ENCODE measurements at places on chromosomes 2 and 18.

DNA sequence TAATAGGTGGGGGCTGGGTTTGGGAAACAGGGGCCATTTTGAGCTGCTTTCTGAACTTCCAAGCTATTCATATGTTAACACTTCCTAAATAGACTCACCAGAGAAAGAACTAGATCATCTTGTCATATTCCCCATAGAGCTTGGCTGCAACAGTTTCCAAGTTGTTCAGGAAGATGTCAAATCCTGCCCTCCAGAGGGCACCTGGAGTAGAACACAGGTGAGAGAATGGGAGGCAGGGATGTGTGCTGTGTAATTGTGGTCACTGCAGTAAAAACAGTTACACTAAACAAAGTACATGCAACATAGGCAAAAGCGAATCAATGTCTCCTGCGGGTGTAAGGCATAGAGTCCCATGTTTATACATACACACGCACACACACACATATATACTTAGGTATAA is 34.5 kb upstream of the LRRC30 start:
- no peak for DNase-seq

- DNase-seq: peak; percentile 47
Observed at GRCh38 chr2:168212866-168213265, 34.5 kb downstream of the STK39 start.

GRCh38 chr2:205642599-205643356 is 39.5 kb upstream of the NRP2 start:
- no peak for DNase-seq

DNA sequence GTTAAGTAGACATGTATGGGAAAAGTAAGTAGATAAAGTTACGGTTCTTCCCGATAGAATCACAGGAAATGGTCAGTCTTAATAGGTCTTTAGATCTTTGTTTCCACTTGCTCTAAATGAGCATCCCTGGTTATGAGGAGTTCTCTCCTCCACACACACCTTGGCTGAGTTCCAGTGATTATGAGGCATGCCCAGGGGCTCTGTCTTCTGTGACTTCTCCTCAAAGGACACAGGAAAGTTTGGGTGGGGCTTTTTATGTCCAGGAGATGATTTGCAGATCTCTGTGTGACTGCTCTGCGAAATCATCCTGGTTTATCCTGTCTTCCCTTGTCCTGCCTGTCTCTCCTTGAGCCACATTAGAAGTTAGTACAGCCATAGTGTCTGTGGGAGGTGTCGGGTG is 83.9 kb upstream of the EML6 start:
- DNase-seq: peak; percentile 38

DNA sequence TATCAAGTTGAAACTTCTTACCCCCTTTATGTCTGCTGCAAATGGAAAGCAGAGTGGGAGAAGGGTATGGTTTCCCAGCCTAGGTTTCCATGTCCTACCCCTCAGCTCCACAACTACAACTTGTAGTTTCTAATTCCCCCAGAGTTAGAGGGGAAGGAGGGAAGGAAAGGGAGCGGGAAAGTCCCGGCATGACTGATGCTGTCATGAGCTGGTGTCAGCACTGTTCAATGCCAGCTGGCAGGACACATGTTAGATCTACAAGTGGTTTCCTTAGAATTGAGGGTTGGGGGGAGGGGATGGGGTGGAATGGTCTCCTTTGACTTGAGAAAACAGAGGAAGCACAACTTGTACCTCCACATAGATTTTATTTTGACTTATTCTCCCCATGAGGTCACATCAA is 194.0 kb downstream of the MBD2 start:
- no peak for DNase-seq

DNA sequence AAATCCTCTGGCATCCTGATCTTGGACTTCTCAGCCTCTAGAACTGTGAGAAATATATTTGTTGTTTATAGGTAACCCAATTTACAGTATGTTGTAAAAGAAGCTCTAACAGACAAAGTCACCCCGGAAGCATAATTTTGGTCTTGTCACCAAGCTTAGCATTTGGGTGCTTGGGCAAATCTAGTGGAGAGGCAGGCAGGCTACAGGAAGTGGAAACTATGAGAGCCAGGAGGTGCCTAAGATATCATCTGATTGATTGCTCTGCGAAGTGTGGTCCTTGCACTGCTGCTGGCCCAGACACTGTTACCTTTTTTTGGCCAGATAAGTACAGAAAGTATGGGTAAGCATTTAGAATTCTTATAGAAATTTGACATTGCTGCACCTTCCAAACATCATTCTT is 102.9 kb downstream of the CDC42EP3 start:
- no peak for DNase-seq

GRCh38 chr2:101430156-101430555 is 42.9 kb upstream of the CREG2 start:
- no peak for DNase-seq

DNA sequence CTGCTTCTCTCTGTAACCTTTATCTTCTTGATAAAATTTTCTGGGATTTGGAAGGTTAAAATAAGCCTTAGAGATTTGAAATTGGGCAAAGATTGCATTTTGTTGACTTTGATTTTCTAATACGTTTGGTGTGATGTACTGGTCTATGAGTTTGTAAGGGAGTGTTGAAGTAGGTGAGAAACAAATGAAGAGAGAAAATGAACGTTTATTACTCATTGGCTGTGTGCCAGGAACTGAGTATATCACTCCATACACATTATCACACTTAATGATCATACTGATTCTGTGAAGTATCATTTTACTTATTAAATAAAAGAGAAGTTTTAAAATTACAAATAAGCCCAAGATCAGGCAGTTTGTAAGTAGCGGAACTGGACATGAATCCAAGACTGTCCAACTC is 795.1 kb upstream of the ZEB2 start:
- no peak for DNase-seq

- no peak for DNase-seq
Observed at GRCh38 chr2:21633911-21634310, 510.1 kb downstream of the TDRD15 start.

GRCh38 chr18:39701055-39701783 is 2135.6 kb upstream of the CELF4 start:
- no peak for DNase-seq

- peak; percentile 94 for DNase-seq
Observed at GRCh38 chr2:23602116-23602515, 217.1 kb downstream of the KLHL29 start.

DNA sequence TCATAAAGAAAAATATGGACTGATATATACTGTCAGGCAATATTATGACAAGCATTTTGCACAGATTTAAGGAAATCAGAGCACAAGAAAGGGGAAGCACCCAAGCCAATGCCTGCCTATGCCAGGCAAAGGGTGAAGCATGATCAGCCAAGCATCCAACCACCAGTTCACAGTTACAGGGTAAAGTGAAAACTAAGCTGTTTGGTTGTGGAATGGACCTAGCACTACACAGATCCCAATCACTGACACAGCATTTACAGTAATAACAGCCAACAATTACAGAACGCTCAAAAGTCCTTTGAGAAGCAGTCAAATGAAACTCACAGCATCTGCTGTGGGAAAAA is 90.3 kb downstream of the SP3 start:
- no peak for DNase-seq

DNA sequence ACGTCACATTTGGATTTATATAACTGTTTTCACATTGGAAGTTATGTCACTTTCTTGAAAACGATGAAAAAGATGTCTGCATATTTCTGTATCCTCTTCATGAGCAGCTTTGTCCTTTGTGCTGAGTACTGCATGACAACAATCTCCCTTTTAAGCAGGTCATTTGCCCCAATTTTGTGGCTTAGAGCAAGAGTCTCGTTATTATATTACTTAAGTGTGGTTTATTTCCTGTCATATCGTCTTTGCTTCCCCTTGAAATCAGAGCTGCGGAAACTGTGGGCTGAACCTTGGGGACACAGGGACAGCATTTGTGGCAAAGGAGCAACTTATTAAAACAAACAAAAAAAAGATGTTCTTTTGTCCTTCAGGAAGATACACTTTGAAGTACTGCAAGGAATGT is 254.0 kb upstream of the DSEL start:
- DNase-seq: no peak

- DNase-seq: no peak
Observed at GRCh38 chr18:28040716-28041115, 136.2 kb downstream of the CDH2 start.

GRCh38 chr2:8270699-8271098 is 411.2 kb upstream of the ID2 start:
- DNase-seq: no peak

- DNase-seq: no peak
Observed at GRCh38 chr2:132725748-132726147, 55.7 kb upstream of the LYPD1 start.

DNA sequence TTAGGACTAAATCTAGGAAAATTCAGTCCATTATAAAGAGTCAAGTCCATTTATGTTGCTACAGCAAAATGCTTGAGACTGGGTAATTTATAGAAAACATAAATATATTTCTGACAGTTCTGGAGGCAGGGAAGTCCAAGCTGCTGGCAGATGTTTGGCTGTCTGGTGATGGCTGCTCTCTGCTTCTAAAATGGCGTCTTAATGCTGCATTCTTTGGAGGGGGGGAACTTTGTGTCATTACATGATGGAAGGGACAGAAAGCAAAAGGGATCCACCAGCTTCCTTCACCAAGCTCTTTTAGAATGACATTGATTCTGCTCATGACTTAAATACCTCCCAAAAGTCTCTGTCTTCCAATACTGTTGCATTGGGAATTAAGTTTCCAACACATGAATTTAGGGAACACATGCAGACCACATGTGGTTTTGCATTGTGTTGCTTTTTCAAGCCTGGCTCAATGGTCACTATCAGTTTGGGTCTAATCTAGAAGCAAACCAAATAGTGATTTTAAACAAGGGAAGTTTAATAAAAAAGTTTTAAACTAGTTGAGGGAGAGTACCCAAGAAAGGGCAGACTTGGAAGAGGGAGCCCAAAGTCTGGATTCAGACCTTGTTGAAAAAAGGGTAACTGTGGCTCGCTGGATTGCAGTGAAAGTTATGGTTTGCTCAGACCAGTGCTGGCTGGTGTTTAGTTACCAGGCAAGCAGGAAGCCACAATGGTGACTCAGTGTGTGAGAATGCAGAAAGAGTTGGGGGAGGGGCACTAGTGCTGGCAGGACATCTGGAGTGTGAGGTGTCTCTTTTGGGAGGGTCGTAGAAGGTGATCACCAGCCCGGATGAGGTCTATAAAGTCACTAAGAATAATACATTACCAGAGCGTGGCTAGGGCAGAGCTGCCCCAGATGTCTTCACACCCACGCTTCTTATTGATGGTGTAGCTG is 30.8 kb downstream of the C18orf54 start:
- DNase-seq: peak; percentile 81

DNA sequence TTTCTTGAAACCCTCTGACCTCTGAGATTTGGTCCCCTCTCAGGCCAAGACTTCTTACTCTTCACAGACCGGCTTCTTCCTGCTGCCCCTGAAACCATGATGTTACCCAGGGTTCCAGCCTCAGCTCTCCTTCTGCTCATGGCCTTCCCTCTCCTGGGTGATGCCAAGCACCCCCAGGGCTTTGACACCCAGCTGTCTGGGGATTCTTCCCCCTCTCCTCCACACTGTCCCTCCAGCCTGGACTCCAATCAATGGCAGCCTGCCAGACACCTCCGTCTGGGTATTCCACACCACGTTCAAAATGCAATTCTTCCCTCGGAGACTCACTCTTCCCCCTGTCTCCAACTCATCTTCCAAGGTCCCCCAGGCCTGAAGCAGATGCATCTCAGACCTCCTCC is 25.0 kb downstream of the SPP2 start:
- no peak for DNase-seq

DNA sequence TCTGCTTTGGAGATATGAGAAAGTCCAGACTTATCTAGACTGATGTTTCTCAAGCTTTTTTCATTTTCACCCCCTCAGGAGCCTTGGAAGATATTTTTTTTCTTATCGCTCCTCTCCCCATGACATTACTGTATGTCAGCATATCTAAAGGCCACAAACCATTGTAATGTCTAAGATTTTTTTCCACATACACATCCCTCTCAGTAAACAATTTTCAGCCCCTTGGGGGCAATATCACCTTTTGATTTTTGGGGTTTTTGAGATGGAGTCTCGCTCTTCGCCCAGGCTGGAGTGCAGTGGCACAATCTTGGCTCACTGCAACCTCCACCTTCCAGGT is 60.3 kb upstream of the REL start:
- DNase-seq: no peak

DNA sequence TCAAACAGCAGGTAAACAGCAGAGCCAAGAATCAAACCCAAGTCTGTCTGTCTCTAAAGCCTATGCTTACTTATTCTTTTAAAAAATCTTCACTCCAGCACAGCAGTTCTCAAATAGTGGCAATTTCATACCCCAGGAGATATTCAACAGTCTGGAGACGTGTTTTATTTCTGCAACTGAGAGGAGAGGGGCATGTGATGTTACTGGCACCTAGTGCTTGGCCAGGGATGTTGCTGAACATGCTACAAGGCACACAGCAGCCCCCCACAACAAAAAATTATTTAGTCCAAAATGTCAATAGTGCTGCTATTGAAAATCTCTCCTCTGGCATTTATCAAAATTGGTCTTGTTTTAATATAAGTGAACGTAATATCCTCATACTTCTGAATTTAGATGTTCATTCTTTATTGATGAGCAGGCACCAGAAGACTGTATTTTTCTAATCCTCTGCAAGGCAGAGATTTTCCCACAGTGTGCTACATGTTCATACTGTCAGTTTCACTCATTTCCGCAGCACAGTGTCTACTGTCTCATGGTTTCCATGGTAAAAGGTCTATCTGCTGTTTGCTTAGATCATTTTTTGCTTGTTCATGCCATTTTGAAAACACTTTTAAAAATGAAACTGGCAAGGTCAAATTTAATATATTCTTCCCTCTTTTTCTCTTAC is 90.5 kb downstream of the LRATD1 start:
- DNase-seq: no peak

GRCh38 chr2:65261676-65262075 is 34.0 kb downstream of the ACTR2 start:
- DNase-seq: no peak

- DNase-seq: peak; percentile 50
Observed at GRCh38 chr2:173076581-173077345, 1.1 kb downstream of the MAP3K20 start.

- no peak for DNase-seq
Observed at GRCh38 chr2:10132996-10133647, 10.6 kb downstream of the RRM2 start.

DNA sequence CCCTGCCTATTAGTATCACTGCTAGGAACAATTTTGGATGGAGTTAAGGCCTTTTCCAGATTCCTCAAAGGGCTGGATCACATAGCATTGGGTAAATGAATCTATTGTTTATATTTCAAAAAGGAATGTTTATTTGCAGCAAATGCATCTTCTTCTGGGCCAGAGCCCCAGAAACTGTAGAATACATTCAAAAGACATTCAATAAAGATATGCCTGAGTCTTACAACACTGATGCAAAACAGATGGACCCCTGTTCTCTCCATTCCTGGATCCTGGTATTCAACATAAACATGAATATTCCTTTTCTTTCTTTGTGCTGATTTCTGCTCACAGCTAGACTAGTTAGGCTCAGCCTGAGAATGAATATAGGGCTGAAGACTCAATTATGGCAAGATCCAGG is 227.2 kb upstream of the KLHL29 start:
- DNase-seq: no peak
